ENCODE measurements at places on chromosomes 12 and 14.

DNA sequence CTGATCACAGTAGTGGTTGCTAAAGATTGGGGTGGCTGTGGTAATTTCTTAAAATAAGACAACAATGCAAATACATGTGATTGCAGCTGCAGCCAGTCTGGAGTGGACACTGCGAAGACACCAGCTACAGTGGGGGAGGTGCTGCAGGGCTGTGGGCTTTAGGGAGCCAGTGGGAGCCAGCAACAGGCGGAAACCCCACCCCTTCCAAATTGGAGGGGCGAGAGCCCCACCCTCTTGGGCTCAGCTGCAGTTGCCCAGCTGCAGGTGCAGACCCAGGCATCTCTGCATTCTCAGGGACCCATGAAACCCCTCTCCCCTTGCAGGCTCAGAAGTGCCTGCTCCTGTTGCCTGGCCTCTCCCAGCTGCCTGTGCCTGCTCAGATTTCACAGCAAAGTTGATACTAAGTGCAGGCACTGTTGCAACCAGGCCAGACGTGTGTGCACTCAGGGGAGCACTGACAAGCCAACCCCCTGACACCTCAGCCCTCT, 104.8 kb downstream of the MYF5 start:
- DNase-seq = peak; percentile 86

DNA sequence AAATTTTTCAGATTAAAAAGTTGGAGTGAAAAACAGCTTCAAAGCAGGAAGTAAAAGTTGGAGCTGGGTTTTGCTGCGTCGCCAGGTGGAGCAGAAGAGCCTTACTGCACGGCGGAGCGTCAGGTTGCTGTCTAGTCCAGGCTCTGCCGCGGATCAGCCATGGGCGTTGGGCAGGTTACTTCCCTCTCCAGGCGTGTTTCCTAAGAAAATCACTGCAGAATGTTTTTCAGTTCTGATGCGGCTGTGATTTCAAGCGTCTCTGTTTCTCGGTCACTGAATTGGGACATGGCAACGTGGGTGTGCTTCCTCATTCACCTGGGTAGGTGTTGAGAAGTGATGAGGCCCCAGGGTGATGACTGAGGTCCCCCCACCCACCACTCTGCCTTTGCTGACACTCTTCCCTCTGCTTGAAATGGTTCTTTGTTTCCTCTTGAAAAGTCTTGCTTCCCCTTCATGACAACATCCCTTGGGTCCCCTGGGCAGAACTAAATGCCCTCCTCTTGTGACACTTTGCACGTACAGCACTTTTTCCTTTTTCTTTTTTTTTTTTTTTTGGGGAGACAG, 7.6 kb downstream of the EVL start:
- DNase-seq = no peak

- DNase-seq = no peak
Observed at GRCh38 chr12:64669270-64669842, 59.1 kb downstream of the RASSF3 start.

- no peak for DNase-seq
Observed at GRCh38 chr14:61602733-61603077, 92.6 kb upstream of the HIF1A start.

DNA sequence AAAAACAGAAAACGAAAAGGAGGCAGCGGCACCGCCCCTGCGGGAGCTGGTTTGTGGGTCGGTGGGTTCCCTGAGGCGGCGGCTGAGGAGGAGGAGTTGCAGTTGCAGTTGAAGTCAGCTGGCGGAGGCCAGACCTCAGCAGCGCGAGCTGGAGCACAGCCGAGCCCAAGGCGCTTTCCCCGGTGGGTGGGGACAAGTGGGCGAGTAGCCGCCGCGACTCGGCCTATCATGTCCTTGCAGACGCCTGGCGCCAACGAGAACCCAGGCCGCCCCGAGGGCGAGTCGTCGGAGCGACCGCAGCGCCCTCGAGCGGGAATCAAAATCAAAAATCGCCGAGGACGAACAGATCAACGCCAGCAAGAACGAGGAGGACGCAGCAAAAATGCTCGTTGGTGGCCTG, 12.7 kb upstream of the CLEC1A start:
- no peak for DNase-seq

DNA sequence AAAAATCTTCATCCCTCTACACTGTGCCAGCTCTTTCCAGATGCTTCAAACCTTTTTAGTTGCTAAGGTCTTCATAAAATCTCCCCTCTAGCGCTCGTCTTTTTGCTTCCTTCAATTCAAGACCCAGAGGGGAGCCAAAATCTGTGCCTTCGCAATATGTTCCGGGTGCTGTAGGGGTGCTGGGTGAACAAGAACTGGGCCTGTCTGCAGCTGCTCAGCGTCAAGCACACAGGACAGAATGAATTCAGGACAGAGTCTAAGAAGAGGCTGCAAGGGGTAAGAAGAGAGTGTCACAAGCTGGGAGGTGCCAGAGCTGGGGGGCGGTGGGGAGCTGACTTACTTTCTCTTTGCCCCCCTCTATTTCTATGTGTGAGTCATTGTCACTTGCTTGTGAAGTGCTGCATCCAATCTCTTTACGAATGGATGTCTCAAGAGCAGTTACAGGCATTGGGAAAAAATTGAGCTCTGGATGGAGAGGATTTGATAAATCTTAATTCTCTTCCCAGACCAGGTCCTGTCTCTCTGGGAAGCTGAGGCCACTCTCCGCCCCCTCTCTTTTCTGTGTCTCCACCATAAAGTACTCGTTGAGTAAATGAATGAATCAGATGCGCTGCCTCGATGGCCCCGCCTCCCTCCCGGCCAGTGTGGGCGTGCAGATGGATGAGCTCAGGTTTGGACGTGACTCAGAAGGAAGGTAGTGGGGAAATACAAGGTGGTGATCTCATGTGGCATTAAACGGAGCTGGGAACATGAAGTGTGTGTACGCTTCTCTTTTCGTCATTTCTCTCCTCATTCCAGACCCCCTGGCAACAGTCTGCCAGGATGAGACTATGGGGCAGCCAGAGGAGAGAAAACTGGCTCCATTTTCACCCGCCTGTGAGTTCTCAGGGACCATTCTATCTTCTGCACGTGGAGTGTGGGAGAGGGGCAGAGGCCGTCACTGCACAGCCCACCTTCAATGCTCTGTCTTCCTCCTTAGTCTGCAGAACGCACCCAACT, 91.3 kb downstream of the TSPAN9 start:
- DNase-seq = peak; percentile 25

DNA sequence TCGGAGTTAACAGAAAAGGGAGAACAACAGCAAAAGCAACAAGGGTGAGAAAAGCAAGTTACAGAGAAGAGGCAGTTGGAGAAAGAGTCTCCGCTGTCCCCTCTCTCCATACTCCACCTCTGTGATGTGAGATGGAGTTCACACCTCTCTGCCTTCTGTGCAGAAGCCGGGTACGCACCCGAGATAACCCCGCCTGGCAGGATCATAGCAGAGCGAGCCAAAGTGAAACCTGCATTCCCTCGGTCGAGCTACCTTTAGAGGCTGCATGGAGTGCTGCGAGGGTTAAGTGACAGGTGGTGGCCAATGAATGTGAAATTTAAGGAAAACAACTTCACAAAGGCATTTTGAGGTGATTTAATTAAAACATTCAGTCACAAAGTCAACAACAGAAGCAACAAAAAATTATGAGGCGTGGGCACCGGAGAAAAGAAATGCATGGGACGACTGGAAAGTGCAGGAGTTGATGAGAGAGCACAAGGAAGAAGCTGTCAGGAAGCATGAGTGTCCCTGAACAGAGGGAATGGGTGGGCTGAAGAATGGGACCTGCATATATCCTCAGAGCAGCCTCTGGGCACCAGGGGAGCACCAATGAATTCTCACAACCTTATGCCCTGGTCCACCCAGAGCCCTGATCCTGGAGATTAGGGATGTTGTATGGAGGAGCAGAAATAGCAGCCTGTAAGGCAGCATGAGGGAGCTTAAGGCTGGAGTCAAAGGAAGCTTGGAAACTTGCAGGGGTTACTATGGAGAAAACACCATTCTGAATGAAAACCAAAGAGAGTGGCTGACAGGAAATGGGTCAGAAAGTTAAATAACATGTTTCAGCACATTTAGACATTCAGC, 208.3 kb downstream of the EMP1 start:
- DNase-seq = no peak

- no peak for DNase-seq
Observed at GRCh38 chr14:80570930-80571298, 359.6 kb upstream of the DIO2 start.

GRCh38 chr12:45627407-45628069, 102.0 kb upstream of the ARID2 start:
- DNase-seq = no peak

DNA sequence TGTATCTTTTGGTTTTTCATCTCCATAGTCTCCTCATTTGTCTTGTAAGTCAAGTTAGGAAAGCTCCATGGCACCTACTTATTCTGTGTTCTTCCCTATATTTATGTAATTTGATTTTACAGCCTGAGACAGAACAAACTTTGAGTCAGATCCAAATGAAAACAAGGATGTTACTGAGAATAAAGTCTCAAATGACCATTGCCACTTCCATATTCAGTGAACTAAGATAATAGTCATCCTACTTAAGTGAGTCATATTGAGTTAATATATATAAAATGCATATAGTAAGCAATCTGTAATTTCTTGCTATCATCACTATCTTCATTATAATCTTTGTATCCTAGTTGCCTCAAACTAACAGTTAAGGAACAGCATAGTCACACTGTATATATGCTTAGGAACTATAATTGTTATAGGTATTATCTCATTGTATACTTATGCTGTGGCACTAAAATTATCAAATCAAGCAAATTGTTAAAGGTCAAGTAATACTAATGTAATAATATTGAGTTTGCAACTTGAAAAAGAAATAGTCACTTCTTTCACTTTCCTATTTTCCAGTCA, 30.8 kb downstream of the TMTC3 start:
- no peak for DNase-seq

GRCh38 chr12:3278681-3279414, 201.7 kb downstream of the TSPAN9 start:
- DNase-seq = no peak

DNA sequence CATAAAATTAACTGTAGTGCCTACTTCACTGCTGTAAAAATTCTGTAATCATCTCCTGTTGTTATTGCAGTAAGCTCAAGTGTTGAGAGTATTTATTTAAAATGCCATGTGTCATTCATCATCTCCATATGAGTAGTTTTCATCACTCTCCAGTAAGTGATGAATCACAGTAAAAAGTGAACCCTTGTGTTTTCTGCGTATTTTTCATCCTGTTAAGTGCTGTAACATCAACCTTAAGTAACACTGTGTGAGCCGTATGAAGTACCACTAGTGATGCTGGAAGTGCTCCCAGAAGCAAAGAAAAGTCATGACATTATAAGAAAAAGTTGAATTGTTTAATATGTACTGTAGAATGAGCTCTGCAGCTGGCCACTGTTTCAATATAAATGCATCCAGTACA, 55.4 kb downstream of the SLCO1B3 start:
- DNase-seq = no peak

DNA sequence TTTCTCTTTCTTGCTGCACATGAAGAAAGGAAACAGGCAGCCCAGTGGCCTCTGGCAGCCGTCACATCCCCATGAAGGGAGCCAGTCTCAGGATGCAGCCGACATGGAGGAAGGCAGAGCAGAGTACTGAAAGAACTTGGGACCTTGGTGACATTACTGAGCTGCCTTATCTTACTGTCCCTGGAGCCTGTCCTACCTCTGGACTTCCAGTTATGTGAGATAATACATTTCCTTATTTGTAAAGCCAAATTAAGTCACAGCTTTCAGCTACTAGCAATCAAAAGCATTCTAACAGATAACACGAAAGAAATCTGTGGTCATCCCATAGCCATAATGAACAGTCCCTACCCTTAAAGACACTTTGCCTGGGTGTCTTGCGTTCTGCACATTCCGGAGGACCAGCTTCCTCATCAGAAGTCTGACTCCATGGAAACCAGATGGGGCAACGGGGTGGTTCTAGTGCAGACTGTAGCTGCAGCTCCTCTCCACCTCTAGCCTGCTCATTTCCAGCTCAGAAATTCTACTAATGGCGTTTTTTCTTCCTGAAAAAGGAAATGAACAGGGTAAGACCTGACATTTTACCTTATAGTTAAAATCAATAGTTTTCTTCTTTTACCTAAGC, 7.8 kb upstream of the EGLN3 start:
- no peak for DNase-seq

DNA sequence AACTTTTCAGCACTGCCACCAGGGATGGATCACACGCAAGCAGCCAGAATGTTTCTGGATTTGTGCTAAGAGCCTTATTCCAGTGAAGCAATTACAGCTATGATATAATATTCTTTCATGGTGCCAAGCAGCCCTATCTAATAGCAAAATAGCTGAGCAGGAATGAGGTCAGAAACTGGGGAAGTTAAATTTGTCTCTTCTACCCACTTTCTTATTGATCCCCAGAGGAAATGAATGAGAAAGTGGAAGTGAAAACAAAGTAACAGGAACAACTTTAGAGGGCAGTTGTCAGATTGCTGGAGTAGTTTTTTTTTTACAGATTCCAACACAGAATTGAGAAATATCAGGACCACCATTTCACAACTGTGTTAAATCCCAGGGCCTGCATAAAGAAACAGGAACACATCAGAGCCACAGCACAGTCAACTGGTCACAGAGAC, 44.8 kb downstream of the GCH1 start:
- DNase-seq = no peak

- no peak for DNase-seq
Observed at GRCh38 chr12:20695232-20695631, at the start of gene SLCO1C1. TSS of gene SLCO1C1 (plus strand) at chr12:20695332. CDS start at chr12:20699577, 4,245 bp downstream.

- DNase-seq = no peak
Observed at GRCh38 chr14:65800694-65801093, 388.2 kb downstream of the FUT8 start.

DNA sequence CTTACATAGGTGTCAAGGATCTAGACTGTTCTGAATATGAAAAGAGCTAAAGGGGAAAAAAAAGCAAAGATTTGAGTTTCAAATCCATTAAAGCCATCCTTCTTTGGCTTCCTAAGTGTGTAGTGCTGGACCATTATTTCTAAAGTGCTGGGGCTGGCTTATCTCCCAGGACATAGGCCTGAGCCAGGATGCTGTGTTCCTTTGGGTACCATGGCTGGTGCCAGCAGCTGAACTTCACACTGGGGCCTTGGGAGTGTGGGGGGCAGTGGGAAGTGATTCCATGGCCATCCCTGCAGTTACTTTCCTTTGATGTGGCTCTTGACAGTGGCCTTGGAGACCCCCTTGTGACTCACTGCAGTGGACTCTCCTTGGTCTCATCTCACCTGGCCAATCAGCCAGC, 20.8 kb downstream of the PRMT8 start:
- DNase-seq = no peak

DNA sequence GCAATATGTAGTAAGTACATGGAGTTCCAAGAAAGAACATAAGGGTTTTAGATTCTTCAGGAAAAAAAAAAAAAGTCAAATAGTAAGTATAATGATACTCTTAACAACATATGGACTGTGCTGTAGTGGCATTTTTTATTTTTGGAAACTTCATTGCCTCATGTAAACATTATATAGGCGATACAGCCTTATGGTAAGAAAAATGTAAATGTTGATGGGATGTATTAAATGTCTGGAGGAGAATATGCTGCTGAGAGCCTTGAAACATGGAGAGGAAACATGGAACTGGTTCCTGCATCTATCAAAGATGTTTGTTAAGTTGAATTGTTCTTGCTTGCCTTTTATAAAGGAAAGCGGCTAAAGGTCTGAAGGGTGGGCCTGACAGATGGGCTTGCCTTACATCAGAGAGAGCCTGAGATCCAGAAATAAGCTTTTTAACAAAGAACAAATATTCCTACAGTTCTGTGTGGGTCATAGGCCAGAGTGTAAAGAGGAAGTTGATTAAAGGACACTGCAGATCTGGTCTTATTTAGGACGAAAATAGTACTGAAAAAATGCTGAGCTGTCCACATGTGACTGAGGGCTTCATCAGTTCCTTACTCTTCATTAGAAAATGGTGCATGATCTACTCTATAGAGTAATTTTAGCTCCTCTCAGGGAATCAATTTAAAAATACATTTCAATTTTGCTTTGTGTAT, 448.1 kb upstream of the DCN start:
- DNase-seq = peak; percentile 9

All from NCI-H2171 treated with DMSO at 0.1 percent for 48 hours (cell line).